ENCODE measurements at places on chromosomes 1 and 21. TPM values are rescaled to one million over a fixed set of nuclear protein-coding genes. Genes with fewer than 3 reads are reported as not detected.

DNA sequence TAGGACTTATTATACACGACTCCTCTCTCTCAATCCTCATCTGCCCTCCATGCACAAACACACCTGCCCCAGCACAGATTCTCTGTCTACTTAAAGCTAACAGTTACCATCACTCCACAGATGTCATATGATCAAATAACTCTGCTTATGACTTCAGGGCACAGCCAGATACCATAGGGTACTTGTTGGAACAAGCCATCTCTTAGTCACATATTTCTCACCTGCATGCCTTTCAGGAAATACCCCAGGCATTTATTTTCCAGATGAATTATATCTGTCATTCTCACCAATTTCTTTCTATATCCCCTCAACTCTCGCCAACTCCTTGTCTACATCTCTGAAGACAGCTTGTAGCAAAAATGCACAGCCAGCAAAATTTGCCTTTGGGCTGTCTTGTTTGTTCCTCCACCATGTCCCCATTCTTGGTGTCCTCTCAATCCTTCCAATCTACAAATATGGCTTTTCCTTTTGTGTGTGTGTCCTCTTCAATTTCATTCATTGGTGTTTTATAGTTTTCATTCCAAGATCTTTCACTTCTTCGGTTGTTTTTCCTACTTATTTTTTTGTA lies 353.9 kb upstream of the CAMK1G start:
- DNase-seq, result no peak

- DNase-seq, result no peak
Observed at GRCh38 chr21:25369524-25370300, 237.6 kb downstream of the MRPL39 start.

DNA sequence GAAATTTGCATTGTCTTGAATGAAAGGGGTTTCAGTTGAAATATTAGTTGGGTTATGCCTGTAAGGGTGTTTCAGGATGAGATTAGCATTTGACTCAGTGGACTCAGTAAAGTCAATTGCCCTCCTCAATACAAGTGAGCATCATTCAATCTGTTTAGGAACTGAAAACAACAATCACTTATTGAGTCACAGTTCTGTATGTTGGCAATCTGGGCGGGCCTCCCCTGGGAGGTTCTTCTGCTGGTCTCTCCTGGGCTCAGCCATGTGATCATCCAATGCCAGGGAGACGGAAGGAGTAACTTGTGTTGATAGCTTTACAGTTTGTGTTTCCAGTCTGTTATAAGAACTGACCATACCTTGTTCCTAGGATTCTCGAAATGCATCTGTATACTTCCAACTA lies 262.9 kb upstream of the RUNX1 start:
- no peak for DNase-seq

DNA sequence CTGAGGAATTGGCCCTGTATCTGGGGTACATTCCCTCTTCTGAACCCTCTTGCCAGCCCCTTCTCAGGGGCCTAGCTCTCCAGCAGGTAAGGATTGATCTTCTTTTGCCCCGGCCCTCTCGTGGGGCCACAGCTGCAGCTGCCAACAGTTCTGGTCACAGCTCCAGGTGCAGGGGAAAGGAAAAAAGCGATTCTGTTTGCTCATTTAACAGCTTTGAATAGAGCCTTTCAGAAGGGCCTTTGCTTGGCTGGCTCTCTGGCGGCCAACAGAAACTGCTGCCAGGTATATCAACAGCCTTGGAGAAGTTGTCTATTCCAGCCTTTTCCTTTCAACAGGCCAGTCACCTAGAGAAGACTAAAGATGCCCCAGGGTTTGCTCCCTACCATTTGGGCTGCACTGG lies 16.1 kb upstream of the FMOD start:
- no peak for DNase-seq

KRTAP10-8 gene
- polyA plus RNA-seq, result not detected
